Neural crest cell (in vitro differentiated cells): ENCODE measurements at places on chromosomes 11 and 22.

- no peak for DNase-seq
These were observed 4.8 kb downstream of the SLC35E4 start for GRCh38 chr22:30640361-30640760.

DNA sequence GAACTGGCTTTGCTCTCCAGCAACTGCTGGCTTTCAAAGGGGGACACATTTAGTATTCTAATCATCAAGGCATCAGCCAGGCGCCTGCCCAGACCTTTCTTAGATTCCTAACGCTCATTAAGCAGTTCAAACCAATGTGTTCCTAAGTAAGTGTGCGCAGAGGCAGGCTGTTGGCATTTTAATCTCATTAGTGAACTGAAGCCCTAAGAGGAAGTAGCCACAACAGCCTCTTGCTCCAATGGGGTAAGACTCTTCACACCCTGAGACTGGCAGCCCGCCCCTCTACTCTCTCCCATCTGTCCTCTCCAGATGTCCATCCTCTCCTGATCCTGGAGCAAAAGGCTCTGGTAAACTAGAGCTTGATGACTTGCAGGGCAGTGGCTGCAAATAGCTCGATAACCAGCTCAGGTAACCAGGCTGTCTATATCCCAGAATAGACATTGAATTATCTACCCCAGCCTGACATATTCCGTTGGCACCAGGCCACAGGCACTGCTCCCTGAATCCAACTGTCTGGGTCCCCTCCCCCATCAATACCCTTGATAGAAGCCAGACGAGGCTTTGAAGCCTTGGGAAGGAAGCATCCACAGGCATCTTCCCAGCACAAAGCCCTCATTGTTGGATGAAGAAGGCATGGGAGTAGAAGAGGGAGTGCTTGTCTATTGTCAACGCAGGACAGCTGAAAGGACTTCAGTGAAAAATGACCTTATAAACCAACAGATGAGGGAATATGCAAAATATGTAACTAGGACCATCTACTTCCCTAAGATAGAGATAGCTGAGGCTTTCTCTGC lies 321.1 kb downstream of the TENM4 start:
- peak; percentile 29 for DNase-seq

DNA sequence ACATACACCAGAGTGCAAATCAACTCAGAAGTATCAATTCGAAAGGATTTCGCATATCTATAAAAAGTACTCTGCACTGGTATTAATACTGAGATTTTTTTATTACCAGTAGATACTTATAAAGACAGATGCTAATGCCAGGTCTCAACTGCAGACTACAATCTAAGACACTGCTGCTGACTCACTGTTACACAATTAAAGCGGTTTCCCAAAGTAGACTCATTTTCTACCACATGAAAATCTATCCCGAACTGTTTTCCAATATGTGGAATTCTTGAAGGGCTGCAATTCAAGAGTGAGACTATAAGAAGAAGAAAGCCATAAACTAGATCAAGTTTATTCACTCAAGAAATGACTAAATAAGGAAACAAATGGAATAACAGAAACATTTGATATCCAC lies 57.2 kb upstream of the ARHGAP32 start:
- no peak for DNase-seq

- no peak for DNase-seq
These were observed 70.6 kb downstream of the ADM start for GRCh38 chr11:10375280-10375971.

GRCh38 chr11:117950993-117951961 lies 22.1 kb upstream of the TMPRSS13 start:
- DNase-seq: no peak

DNA sequence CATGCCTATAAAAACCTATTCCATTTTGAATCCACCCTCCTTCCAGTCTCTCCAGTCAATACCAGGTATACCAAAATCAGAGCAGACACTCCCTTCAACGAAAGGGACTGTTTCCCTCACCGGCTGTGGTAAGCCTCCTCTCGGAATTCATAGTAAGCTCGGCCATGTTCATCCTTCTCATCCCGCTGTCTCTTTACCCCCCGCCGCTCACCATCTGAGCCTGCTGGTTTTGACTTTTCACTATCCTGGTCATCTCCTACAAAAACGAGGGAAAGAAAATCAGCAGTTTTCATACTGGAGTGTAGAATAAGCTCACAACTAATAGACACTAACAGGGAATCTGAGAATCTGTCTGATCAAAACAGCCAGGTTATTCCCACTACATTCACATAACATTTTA lies 3.1 kb downstream of the HNRNPUL2 start:
- DNase-seq: no peak

GRCh38 chr11:60594998-60595642 lies 79.9 kb downstream of the MS4A13 start:
- no peak for DNase-seq

DNA sequence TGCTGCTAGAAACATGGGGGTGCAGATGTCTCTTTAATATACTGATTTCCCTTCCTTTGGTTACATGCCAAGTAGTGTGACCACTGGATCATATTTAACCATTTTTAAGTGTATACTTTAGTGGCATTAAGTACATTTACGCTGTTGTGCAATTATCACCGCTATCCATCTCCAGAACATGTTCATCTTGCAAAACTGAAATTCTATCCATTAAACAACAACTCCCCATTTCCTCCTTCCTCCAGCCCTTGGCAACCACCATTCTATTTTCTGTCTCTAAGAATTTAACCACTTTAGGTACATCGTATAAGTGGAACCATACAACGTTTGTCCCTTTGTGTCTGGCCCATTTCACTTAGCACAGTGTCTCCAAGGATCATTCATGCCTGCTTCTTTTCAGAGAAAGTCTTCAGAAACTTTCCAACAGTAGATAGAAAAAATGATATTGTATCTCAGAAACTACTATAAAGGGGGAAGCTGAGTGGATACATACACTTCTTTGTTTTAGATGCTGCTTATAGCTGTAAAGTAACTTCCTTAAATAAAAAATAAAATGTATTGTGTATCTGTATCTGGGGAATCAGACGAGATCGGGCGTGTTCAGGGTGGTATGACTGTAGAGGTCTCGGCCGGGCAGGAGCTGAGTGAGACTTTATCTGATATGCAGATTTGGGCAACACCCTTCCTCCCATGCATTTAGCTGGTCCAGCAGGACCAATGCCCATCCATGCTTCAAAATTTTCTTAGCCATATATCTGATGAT lies 44.6 kb upstream of the ZBED5 start:
- no peak for DNase-seq

DNA sequence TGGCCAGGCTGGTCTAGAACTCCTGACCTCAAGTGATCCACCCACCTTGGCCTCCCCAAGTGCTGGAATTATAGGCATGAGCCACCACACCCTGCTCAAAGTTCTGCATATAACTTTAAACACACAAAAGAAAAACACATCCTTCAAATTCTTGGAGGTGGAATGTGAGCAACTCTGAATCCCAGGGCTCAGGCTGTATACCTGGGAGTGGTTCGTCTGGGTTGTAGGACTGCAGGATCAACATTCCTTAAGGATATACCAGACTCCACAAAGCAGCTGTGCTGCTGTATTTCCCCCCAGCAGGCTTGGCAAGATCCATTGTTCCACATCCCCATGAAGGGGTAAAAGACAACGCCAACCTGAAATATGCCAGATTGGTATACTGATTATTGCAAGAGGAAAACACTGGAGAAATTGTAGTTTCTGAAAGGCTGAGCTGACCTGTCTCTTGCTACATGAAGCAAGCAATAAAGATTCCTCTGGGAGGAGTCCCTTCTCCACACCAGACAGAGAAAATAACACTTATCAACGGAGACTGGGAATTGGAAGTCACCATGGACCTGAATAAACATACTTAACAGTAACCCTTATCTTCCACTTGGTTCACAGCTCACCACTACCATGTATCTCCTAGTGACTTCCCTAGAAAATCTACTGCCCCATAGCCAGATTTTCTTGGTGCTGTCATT lies 12.2 kb upstream of the RPS3 start:
- DNase-seq: no peak

GRCh38 chr11:124301548-124301947 lies 12.2 kb downstream of the OR8D1 start:
- no peak for DNase-seq

DNA sequence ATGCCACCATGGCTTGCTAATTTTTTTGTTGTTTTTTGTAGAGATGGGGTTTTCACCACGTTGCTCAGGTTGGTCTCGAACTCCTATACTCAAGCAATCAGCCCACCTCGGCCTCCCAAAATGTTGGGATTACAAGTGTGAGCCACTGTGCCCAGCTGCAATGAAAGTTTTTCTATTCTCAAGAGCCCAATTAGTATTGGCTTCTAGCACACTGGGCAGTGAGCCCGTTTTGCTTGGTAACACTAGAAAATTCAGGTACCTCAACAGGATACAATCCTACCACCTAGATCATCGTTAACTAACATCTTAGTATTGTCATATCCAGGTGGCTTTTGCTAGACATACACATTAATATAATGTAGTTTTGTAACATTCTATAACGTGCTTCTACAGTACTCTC lies 19.0 kb downstream of the SEC14L3 start:
- DNase-seq: no peak

DNA sequence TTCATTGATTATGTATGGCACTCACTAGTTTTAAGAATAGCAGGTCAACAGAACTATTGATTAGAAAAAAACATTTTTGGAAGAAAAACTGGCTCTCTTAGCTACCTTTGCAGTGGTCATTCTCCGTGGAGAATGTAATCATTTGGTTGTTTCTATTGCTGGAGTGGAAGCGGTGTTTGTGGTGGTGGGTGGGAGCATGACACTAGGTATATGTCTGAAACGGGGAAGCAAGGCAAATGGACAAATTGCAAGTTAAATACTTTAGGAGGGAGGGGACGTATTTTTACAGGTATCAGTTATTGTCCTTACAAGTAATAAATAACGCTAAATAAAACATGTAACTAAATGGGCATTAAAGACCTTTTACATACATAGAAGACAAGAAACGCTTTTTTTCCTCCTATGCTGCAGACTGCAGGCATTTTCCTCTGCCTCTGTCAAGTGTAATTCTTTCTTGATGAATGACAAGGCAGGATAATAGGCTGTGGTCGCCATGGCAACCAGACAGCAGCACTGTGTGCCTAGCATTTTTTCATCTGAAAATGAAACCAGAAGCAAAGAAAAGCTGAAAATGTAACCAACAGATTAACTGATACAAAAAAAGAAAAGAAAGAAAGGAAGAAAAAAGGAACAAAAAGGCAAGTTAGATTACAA lies 46.2 kb downstream of the BLID start:
- DNase-seq: peak; percentile 64

DNA sequence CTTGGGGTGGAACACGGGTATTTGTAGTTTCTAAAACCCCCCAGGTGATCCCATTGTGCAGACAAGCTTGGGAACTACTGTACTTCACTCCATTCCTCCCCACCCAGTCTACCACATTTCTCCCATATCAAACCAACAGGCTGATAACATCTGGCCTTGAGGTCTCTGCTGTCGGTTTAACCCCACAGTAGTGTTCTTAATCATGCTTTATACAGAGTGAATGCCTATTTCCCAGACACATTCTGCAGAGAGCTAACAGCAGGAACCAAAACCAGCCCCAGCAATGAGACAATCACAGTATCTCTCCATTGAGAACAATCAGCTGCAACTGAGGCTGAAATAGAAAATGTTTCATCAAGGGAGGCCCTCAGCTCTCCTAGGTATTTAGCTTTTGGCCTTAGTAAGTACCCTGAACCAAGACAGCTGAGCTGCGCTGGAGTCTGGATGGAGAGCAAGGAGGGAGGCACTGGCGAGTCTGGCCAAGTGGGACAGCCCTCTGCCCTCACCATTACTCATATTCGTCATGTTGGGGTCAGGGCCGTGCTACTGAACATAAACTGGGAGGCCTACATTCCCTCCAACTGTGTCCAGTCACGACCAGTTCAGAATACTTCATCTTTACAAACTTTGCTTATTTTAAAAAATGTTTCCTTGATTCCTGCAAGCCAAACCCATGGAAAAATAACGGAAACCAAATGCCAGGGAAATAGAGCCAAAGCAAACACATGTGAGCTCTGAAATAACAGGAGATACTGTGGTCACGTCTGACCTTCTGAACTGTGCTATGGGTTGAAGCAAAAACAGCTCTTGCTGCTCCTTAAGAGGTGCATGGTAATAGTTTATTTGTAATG lies 81.0 kb downstream of the CCDC34 start:
- DNase-seq: no peak

GRCh38 chr11:4006946-4007680 lies 87.5 kb upstream of the RRM1 start:
- DNase-seq: no peak

- no peak for DNase-seq
These were observed 5.2 kb downstream of the BET1L start for GRCh38 chr11:201966-202365.

GRCh38 chr11:76318744-76319384 lies 62.1 kb downstream of the THAP12 start:
- DNase-seq: peak; percentile 85

- DNase-seq: no peak
These were observed 1.2 kb upstream of the B3GAT1 start for GRCh38 chr11:134413043-134413825.

DNA sequence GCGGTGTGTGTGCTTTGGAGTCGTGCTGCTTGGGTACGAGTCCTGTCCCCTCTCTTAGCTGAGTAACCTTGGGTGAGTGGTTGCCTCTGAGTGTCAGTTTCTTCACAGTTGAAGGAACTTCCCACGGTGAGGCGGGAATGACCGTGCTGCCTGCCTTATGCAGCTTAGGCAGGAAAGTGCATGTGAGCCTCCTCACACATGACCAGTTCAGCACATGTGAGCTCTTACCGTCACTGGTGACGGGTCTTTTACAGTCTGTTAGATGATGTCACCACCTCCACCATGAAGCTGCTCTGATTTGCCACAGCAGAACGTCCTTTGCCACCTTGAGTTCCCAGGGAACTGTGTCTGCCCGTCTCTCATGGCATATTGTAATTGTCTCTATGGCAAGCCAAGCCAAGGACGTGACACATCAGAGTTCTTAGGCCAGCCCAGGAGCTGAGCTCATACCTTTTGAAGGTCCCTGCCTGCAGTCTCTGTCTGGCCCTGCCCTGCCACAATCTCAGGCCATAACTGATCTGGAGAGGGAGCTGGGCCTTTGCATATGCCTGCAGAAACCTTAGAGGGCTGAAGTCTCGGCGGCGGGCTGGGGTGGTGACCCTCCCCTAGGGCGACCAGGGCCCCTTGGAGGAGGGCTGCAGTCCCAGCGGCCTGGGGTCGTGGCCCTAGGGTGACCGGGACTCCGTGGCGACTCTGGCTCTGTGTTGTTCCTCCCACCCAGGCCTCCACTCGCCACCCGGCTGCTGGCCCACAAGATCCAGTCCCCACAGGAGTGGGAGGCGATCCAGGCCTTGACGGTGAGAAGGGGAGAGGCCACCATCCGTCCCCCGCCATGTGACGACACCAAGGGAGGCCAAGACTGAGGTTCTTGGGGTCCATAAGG lies 7.8 kb downstream of the GGA1 start:
- DNase-seq: no peak

DNA sequence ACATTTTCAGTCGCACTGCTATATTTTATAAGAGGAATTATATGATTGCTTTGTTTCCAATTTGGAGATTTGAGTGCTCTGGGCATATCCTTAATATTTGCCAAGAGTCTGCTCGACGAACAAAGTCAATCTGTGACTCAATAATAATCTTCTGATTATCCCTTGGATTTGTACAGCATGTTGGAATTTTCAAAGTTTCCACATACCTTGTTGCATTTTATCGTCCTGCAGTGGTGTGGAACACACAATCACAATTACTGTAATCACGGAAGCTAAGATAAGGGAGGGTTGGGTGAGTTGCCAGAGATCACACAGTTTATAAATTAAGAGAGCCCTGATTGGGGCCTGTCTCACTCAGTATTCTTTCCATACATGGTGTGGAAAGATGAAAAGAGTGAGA lies 189.3 kb downstream of the GUCY1A2 start:
- no peak for DNase-seq

GRCh38 chr11:73393011-73393380 lies 16.8 kb downstream of the RELT start:
- no peak for DNase-seq
